ENCODE measurements at places on chromosomes 6 and 20.

GRCh38 chr6:96499781-96500180 is 21.8 kb upstream of the UFL1 start:
- no peak for DNase-seq

DNA sequence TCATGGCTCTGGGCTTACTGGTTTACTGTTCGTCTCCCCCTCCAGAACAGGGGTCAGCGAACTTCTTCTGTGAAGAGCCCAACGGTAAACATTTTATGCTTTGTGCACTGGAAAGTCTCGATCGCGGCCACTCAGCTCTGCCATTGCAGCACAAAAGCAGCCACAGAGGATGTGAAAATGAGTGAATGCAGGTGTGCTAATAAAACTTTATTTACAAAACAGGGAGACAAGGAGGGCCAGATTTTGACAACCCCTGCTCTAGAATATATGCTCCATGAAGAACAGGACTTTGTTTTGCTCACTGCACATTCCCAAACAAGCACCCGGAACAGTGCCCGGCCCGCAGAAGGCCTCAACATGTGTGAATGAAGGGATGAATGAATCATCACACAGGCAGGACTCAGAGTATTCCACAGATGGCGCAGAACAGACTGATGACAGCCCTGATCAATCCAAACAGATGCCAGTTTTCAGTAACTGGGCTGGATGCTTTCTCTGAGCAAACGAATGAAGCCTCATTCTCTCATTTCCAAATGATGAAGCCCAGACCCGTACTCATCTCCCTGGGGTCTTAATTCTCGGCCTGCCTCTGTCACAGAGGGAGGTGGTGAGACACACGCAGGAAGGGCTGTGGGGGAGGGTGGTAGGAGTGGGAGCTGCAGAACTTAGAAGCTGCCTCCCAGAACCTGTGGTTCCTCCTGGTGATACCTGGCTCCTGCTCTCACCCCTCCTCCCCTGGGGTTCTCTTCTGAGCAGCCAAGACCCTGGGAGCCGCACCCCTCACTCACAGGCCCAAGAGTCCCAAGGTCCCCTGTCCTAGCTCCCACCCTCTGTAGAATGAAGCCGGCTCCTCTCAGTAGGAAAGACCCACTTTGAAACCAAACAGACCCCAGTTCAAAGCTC is 196.4 kb downstream of the PREX1 start:
- no peak for DNase-seq

- DNase-seq = no peak
These were observed 1323.0 kb upstream of the GJE1 start for GRCh38 chr6:140809694-140810101.

DNA sequence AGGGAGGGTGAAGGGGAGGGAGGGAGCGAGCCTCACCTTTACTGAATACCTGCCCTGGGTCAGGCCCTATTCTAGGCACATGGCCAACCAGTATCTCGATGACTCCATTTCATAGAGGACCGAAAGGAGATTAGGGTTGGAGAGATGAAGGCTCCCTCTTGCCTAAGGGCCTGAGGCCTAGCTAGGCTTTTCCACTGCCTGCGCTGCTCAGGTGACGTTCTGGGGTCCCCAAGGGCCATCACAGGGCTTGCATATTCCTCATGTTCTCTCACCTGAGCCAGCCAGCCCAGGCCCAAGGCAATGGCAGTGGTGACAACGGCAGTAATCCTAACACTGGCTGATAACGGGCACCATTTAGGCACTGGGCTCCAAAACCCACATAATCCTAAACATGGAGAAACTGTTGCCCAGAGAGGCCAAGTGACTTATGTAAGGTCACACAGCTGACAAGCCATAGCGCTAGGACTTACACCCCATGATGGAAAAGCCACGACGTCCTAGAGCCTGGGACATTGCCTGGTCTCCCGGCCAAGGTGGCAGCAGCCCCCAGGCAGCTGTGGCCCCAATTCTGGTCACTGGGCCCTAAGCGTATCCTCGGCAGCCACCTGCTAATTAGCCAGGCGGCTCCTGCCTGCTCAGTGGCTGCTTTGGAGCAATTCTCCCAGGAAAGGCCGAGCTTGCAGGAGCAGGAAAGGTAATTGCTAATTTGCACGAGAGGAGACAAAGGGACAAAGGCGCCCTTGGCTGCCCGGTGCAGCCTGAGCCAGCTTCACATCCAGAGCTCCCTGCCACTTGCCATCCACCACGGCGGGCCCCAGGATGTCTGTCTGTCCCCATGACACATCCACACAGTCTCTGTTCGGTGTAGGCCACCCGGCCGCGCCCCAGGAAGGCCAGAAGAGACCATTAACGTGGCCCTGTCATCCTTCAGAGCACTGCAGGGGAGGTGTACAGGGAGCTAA is 21.5 kb downstream of the NOL4L start:
- DNase-seq = no peak

DNA sequence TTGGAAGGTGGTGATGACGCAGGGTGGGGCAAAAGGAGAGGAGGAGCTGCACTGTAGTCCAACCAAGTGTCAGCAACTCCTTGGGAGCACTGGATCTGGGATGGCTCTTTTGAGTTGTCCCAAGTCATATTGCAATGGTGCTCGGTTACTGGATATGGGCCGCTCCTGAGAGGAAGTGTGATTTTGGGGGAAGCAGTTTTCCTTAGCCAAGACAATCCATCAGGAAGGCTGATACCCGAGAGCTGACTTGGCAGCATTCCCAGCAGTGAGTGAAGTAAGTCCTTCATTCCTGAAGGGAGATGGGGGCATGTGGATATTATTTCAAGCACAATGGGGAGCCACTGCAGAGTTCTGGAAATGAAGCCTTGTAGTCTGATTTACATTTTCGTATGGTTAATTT is 354.1 kb downstream of the RFPL4B start:
- no peak for DNase-seq

GRCh38 chr6:24140591-24140990 is 14.6 kb downstream of the NRSN1 start:
- DNase-seq = no peak

DNA sequence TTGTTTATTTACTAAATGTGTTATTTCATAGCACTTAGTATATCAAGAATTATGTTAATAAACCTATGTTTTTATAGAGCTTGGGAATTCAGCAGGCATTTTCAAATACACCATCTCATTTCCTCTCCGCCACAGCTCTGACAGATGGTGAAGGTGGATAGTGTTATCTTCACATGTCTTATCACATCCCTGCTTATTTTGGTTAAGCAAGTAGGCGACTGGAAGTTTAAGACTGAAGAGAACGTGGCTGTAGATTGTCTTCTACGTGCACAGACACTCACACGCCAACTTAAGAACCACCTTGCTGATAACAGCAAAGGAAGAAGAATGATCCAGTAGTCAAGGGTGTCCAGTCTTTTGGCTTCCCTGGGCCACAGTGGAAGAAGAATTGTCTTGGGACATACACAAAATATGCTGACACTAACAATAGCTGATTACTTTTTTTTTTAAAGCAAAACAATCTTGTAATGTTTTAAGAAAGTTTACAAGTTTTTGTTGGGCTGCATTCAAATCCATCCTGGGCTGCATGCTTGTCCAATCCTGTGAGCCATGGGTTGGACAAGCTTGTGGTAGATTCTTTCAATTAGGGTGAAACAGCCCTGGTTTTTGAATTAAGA is 43.3 kb upstream of the SCGN start:
- DNase-seq = no peak

DNA sequence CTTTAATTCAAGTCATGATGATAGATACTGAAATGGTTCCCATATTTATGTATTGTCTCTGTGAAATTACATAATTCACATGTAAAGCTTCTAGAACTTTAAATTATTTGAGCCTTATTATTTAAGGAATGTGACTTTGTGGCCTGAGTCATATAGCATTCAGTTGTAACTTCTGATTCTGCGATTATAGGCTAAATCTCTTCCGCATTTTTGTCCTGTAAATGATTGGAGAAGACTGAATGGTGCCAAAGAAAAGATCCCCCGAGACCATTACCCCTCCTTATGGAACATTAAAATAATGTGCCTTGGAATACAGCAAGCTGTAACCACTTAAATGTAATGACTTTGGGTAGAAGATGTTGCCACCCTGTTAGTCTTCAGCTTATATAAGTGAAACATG is 63.3 kb upstream of the MAP7 start:
- DNase-seq = no peak

DNA sequence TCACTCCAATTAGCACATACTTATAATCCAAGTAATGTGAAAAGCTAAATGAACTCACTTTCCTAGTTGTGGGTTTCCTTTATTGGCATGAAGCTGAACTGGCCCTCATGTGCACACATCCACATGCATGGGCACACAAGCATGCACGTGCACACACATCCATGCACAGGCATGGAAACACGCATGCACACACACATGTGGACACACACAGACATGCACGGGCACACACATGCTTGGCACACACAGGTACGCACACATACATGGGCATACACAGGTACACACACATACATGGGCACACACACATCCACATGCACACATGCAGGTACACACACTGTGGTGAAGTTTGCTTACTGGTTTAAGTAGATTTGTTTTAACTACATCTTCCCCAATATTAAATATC is 23.8 kb downstream of the SYNDIG1 start:
- no peak for DNase-seq

- no peak for DNase-seq
These were observed 24.4 kb downstream of the CAP2 start for GRCh38 chr6:17417817-17418216.

DNA sequence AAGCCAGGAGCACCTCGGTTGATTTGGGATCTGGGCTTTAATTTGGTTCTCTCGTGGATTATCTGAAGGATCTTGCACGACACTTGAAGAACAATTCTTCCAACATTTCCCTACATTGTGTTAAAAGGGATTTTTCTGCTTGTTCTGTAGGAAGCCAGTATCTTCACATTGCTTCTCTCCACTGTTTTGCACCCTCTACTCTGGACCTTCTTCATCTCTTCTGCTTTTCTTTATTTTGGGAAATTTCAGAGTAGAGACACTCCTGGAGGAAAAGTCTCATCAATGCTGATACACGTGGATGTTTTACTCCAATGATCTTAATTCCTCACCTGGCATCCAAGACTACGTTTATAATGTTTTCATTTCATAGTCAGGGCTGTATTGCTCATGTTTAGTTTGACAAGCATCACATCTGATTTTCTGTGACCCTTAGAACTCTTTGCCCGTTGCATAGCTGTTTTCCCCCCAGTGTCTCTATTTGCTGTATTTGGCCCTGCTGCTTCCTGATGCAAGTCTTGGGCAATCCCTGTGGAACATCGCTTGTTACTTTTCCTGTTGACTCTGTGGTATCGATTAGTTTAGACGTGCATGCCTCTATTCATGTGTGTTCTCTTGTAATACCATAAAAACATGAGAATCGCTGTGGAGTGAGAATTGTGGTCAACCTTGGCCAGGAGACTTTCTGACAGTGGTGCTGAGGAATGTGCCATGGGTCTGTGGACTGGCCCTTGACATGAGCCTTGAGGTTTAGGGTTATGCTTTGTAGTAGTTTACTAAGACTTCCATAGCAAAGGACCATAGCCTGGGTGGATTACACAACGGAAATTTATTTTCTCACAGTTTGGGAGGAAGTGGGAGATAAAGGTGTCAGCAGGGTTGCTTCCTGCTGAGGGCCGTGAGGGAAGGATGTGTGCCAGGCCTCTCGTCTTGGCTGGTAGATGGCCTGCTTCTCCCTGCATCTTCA is 12.5 kb downstream of the PLCB1 start:
- no peak for DNase-seq

- no peak for DNase-seq
These were observed 36.9 kb upstream of the SYNCRIP start for GRCh38 chr6:85679445-85680123.

GRCh38 chr20:61263084-61263695 is 11.1 kb downstream of the CDH4 start:
- no peak for DNase-seq

- DNase-seq = no peak
These were observed 36.9 kb downstream of the E2F3 start for GRCh38 chr6:20438462-20439070.

DNA sequence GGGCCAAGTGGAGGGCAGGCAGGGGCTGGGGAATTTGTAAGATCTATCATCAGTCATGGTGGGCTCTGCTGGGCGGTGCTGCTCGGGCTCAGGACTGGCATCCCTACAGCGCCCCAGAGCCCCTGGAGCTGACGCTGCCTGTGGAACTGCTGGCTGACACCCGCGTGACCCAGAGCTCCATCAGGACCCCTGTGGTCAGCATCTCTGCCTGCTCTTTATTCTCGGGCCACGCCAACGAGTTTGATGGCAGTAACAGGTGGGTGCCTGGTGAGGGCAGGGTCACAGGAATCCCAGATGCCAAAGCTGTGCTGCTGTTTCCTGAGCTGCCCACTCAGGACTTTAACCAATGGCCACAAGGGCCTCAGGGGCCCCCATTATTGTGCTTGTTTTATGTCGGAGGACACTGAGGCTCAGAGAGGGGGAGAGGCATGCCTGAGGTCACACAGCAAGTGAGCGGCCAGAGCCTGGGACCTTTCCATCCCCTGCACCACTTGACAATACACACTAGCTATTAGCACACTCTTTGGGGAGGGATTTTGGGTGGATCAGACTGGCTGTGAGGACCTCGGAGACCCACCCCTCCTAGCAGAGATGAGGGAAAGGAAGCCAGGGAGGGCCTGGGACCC is 6.3 kb downstream of the BPIFB2 start:
- no peak for DNase-seq

- no peak for DNase-seq
These were observed 120.1 kb upstream of the TCF21 start for GRCh38 chr6:133768656-133769295.

DNA sequence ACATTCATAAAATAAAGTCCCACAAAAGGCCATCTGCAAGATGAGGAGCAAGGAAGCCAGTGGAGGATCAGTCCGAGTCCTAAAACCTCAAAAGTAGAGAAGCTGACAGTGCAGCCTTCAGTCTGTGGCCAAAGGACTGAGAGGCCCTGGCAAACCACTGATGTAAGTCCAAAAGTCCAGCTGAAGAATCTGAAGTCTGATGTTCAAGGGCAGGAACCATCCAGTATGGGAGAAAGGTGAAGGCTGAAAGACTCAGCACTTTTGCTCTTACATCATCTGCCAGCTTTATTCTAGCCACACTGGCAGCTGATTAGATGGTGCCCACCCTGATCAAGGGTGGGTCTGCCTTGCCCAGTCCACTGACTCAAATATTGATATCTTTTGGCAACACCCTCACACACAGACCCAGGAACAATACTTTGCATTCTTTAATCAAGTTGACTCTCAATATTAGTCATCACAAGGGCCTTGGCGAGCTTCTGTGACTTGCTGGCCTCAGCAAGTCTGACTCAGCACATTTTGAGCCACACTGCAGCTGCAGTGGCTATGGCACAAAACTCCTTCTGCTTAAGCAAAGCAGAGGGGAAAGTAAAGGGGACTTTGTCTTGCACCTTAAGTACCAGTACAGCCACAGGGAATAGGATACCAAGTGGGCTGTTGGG is 1370.3 kb upstream of the CITED2 start:
- DNase-seq = no peak

All from left renal cortex interstitium (tissue), 4 donors.